ENCODE measurements at places on chromosomes 4 and X. TPM values are rescaled to one million over a fixed set of nuclear protein-coding genes. Genes with fewer than 3 reads are reported as not detected.

NAA11 gene
- not detected for total RNA-seq

DYNLT3 gene
- total RNA-seq, result 93.2 TPM

SYP gene
- total RNA-seq, result under 0.01 TPM

RENBP gene
- 10.3 TPM for total RNA-seq

TRIM61 gene
- total RNA-seq, result 1.1 TPM

GLRA2 gene
- not detected for total RNA-seq

SYTL5 gene
- 10.2 TPM for total RNA-seq

MAGEC1 gene
- not detected for total RNA-seq

MAGEA10 gene
- not detected for total RNA-seq

SLC2A9 gene
- total RNA-seq, result 29.7 TPM

COL4A6 gene
- 21.1 TPM for total RNA-seq

SLC10A6 gene
- total RNA-seq, result 10.9 TPM

DNA sequence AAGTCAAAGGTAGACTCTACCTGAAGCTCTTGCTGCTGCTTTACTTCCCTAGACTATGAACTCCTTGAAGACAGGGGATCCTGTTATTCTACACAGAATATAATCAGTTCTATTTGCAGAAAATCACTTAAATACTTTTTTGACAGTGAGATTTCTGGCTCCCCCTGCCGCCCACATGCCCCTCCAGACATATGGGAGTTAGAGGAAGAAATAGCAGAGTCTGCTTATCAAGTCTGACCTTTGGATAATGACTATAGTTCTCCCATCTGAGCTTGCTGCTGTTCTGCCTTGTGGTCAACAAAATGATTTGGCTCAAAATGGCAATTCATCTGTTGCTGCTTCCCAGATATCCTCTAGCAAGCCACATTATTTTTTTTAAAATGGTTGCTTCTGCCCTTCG lies 101.1 kb downstream of the ENOX2 start:
- DNase-seq, result no peak

DNA sequence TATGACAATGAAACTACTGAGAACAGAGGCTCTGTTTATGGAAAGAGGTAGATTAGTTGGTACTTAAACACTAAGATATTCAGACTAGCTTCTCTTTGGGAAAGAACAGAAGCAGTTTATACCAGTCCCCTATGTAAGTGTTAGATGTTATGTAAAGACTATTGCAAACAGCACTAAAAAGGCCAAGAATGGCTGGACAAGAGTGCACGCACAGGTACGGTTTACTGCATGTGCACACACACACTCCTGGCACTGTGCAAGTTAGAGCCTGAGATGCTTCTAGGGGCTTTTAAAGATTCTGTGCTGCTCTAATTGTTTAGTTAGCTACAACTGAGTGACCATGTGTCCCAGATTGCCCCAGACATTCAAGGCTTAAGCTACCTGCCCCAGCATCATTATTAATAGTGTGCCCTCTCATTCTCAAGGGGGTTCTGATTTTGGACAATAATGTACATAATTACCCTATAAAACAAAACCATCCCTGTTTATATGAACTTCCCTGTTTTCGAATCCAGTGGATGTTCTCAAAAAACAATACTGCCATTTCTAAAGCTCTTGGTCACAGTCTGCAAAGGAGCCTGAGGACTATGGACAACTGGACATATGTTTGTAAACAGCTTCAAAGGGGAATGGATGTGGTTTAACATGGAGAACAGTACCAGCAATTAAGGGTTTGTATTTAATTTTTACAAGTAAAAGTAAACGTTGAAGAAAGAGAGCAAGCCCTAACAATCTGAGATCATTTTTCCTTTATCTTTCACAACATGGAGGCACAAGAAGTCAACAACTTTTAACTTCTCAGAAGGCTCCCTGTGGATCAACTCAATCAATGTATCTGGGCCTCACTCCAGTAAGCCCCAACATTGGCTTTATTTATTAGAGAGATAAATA lies 2.0 kb downstream of the SETD7 start:
- DNase-seq, result no peak

DNA sequence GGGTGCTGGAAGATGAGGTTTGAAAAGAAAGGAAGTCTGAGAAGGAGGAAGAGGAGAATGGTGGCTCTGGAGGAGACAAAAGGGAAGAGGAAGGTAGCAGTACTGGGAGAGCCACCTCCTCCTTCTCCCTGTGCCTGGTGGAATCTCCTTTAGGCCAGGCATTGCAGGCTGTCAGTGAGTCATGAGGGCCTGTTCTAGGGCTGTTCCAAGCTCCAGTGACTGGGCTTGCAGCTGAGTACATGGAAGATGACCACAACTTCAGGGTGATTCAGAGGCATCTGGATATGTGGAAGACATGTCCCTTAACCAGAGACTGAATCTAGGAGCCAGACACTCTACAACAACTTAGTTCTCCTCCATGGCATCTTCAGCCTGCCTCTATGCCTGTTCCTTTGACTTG lies 107.8 kb downstream of the EFNB1 start:
- peak; percentile 91 for DNase-seq

DNA sequence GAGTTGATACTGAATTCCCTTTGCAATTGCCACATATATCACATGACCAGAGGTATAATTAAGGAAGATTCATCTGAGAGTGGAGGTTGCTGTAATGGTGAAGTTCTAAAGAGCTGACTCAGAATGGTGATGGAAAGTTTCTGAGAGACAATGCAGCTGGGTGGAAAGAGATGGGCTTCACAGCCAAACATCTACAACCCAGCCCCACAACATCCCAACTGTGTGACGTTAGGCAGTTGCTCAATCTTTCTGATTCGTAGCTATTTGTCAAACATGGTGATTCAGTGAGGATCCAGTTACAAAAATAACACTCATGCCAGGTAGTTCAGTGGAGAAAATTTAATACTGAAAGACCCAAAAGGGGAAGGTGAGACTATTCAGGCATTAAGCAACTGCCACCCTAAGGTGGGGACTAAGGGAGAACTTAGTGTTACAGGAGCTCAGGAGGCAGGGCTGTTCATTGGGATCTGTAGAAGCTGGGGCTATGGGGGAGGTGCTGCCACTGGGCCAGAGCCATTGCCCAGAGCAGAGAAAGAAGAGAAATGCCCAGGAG lies 6.9 kb upstream of the AFF1 start:
- DNase-seq, result peak; percentile 100

- DNase-seq, result peak; percentile 41
Observed at GRCh38 chr4:56681853-56682525, 893 bp upstream of the HOPX start.

DNA sequence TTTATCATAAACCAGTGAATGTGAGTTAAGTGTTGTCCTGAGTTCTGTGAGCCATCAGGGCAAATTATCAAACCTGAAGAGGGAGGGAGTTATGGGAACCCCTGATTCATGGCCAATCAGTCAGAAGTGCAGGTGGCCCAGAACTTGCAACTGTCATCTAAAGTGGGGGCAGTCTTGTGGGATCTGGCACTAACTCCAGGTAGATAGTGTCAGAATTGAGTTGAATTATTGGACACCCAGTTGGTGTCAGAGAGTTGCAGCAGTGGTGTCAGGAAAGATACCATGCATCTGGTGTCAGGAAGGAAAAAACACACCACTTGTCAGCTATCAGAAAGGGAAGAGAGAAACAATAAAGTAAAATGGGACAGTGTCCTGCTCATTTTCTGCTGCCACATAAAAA lies 8.4 kb downstream of the CORIN start:
- no peak for DNase-seq

DNA sequence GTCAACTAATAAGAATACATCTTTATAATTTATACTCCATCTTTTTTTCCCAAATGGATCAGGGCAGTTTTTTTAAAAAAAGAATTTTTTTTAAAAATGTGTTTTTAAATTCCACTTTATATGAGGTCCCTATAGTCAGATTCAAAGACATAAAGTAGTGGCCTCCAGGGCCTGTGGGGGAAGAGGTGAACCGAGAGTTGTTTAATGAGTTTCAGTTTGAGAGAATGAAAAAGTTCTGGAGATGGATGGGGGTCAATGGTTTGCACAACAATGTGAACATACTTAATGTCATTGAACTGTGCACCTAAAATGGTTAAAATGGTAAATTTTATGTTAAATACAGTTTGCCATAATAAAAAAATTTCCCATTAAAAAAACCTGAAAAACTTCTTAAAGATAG lies 53.8 kb downstream of the ZNF827 start:
- no peak for DNase-seq

GRCh38 chr4:143397887-143398286 lies 61.2 kb downstream of the GAB1 start:
- no peak for DNase-seq

- DNase-seq, result no peak
Observed at GRCh38 chrX:144849141-144849540, 398.2 kb upstream of the SPANXN1 start.

- DNase-seq, result no peak
Observed at GRCh38 chr4:52645300-52645699, 13.8 kb downstream of the USP46 start.

DNA sequence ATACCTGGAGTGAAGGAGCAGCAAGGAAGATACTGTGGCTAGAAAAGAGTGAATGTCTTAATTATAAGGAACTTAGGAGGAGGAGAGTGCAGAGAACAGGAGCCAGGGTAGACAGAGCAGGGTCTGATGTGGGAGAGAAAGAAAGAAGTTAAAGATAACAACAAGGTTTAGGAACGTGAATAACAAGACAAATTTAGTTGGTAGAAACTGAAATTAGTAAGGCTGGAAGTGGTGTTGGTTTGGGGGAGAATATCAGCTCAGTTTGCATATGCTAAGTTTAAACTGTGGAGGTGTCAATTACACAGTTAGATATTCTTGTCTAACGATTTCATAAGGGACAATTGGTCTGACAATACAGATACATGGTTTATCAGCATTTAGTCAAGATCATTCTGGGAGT lies 1123.7 kb upstream of the PABPC4L start:
- DNase-seq, result no peak

DNA sequence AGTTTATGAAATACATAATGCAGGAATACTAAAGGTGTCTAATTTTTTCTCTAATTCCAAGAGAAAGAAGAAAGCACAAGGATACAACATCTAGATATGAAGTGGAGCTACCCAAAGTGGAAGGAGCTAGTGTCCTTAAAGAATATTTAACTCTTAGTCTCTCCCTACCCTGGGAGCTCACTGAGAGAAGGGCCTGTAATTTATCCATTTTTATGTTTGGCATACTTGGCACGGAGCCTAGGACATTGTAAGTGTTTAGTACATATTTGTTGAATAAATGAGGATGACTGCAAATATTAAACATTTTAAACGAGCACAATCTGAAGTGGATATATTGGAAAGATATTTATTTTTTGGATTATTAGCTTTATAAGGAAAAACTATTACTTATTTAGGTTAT lies 674.8 kb downstream of the IQCM start:
- no peak for DNase-seq

GRCh38 chrX:120365320-120365719 lies 3.4 kb downstream of the ATP1B4 start:
- DNase-seq, result no peak

- no peak for DNase-seq
Observed at GRCh38 chrX:34770511-34770910, 113.4 kb upstream of the TMEM47 start.

GRCh38 chrX:69386681-69387080 lies 117.4 kb upstream of the NALF2 start:
- DNase-seq, result no peak

DNA sequence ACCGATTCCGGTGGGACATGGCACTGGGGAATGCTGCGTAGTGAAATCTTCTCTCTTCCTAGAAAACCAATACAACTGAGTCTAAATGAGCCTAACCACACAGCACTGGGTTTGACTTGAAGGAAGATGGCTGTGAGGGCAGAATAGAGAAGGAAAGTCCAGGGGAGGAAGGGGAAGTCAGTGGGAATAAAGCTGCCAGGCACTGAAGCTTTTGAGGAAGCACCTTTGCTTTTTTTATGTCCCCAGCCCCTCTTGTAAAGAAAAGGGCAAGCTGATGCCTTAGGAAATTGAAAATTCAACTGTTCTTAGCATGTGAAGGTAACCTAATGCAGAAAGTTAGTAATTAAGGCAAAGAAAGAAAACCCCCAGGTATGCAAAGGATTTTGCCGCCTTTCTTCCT lies 20.6 kb downstream of the MED28 start:
- no peak for DNase-seq

GRCh38 chrX:49845701-49846403 lies 16.7 kb downstream of the PAGE4 start:
- no peak for DNase-seq

- DNase-seq, result peak; percentile 50
Observed at GRCh38 chrX:56726605-56727004, 2.4 kb upstream of the NBDY start.

GRCh38 chrX:3576886-3577501 lies 136.5 kb downstream of the PRKX start:
- no peak for DNase-seq

- no peak for DNase-seq
Observed at GRCh38 chrX:13050151-13050550, 5.7 kb upstream of the FAM9C start.

DNA sequence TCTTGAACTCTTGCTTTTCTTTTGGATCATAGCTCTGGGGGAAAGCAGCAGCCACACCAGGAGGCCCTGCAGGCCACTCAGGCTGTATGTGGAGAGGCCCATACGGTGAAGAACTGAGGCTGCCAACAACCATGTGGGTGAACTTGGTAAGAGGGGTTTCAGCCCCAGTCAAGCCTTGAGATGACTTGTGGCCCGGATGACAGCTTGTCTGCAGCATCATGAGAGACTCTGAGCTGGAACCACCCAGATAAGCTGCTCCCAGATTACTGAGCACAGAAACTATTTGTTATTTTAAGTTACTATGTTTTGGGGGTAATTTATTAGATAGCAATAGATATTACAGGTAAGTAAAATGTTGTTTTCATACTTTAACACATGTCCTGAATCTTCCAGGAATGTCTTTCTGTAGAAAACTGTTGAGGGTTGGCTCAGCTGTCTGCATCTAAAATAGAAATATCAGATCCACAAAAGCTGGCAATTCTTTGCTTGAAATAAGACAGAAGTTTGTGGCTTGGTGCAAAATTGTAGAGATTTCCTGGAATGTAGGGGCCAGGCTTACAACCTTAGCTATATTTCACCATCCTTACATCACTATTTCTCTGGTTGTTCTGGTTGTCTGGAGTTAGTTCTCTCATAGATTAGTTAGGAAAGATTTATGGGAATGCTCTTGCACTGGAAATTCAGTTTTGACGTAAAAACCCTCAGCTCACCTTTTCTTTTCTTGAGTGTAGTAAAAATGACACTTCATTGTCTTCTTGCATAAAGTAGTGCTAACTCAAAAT lies 272.1 kb downstream of the RAPGEF2 start:
- no peak for DNase-seq

DNA sequence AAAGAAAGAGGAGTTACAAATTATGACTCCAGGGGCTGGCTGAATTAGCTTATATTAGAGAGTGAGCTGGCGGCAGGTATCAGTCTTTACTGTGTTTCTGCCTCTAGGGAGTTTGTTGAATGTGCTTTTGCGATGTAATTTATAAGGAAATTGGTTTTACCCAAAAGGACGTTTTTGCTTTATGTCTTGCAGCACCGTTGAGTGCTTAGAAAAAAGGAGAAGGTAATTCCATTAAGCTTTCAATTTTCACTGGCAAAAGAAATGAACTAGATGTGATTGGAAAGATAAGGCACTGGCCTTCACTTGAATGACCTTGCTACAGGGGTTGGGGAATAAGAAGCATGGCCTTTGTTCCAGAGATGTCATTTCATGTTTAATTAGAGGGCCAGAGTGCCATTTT lies 74.9 kb upstream of the CBR4 start:
- DNase-seq, result no peak

- DNase-seq, result peak; percentile 30
Observed at GRCh38 chr4:36326476-36327029, 45.1 kb downstream of the DTHD1 start.
